ENCODE measurements at places on chromosomes 4 and X. TPM values are rescaled to one million over a fixed set of nuclear protein-coding genes. Genes with fewer than 3 reads are reported as not detected.

DNA sequence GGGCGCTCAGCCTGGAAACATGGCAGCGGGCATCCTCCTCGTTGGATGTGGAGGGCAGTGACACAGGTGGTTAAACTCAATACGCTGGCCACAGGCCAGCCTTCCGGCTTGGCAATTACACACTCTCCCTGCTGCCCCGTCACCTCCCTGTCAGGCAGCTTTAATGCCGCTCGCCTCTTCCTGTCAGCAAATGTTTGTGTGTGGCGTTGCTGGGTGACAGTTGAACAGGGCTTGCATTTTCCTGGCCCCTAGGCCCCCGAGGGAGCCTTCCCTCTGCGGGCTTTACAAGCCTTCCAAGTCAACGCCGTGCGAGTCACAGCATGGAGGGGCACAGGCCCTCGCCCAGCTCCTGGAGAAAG, 620.0 kb downstream of the BCOR start:
- no peaks in the 10 kb centered on the region for H3K27me3 ChIP-seq
- H3K4me3 ChIP-seq: no peak overlapping the region
- no peaks in the 10 kb centered on the region for H3K36me3 ChIP-seq

- H3K36me3 ChIP-seq: no peaks in the 10 kb centered on the region
- DNase-seq: no peak
- no peak overlapping the region for H3K27ac ChIP-seq
Measured at GRCh38 chrX:50881028-50881427, 29.5 kb upstream of the BMP15 start.

DNA sequence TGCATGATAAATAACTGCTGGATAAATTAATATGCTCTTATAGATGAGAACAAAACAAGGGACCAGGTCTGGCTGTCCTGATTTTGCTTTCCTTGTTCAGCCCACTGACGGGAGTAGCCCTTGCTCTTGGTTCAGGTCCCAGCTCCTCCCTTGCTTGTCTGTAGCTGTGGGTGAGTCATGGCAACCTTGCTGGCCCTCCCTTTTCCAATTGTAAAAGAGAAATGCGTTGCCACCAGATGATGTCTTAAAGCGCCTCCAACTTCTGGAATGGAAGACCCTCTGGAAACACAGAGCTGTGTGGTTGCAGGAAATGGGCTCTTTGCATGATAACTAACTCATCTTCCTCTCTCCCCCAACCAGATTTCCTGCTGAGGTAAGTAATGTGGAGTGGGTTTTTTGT, 171.4 kb downstream of the AASDH start:
- H3K4me1 ChIP-seq: peaks cover 23% of the 10 kb centered on the region
- H3K27me3 ChIP-seq: no peaks in the 10 kb centered on the region
- H3K36me3 ChIP-seq: peaks cover 10% of the 10 kb centered on the region
- no peak for DNase-seq
- no peak overlapping the region for H3K4me3 ChIP-seq

INTS12 gene
- 19.1 TPM for total RNA-seq

GRCh38 chr4:108830509-108831244, 67.8 kb upstream of the ETNPPL start:
- peak overlapping the region; percentile 40 for H3K27ac ChIP-seq
- no peaks in the 10 kb centered on the region for H3K27me3 ChIP-seq
- peaks cover 46% of the 10 kb centered on the region for H3K4me1 ChIP-seq

SSX5 gene
- total RNA-seq: not detected

RTL9 gene
- 0.47 TPM for total RNA-seq

GRCh38 chr4:100017637-100018310, 67.7 kb upstream of the H2AZ1 start:
- no peaks in the 10 kb centered on the region for H3K36me3 ChIP-seq
- no peak for DNase-seq
- H3K4me1 ChIP-seq: no peaks in the 10 kb centered on the region
- H3K27ac ChIP-seq: no peak overlapping the region
- no peak overlapping the region for H3K4me3 ChIP-seq

DNA sequence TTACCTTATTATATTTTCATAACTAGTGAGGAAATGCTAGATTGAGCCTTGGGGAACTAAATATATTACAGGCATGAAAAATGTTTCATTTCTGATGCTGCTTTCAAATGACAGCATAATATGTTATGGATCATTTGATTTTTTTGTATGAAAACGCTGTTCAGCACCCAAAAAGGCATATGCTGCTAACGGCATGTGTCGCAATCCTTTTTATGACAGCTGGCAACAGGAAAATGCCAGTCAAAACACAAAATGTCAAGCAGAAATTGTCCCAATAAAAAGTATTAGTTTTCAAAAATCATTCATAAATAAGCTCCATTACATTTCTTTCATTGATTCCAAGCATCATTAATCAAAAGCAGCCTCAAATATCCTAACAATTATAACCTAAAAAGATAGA, 1244.5 kb downstream of the PCDH7 start:
- no peak overlapping the region for H3K4me3 ChIP-seq
- no peak overlapping the region for H3K27ac ChIP-seq
- H3K4me1 ChIP-seq: peaks cover 6% of the 10 kb centered on the region
- H3K36me3 ChIP-seq: no peaks in the 10 kb centered on the region

DUSP21 gene
- not detected for total RNA-seq

BBS7 gene
- total RNA-seq: 19.8 TPM

- peaks cover 2% of the 10 kb centered on the region for H3K36me3 ChIP-seq
- H3K4me1 ChIP-seq: peaks cover 44% of the 10 kb centered on the region
- no peak for DNase-seq
- no peaks in the 10 kb centered on the region for H3K27me3 ChIP-seq
- peak overlapping the region; percentile 90 for H3K27ac ChIP-seq
- H3K4me3 ChIP-seq: no peak overlapping the region
Measured at GRCh38 chr4:141899103-141899502, 262.7 kb downstream of the IL15 start.

- no peaks in the 10 kb centered on the region for H3K27me3 ChIP-seq
- DNase-seq: no peak
- H3K4me3 ChIP-seq: no peak overlapping the region
- no peaks in the 10 kb centered on the region for H3K36me3 ChIP-seq
- peaks cover 30% of the 10 kb centered on the region for H3K4me1 ChIP-seq
Measured at GRCh38 chr4:7207628-7208231, 15.4 kb downstream of the SORCS2 start.

- no peaks in the 10 kb centered on the region for H3K36me3 ChIP-seq
- H3K4me1 ChIP-seq: no peaks in the 10 kb centered on the region
- no peak overlapping the region for H3K27ac ChIP-seq
- H3K4me3 ChIP-seq: no peak overlapping the region
- H3K27me3 ChIP-seq: no peaks in the 10 kb centered on the region
Measured at GRCh38 chr4:102454268-102454667, 46.9 kb upstream of the NFKB1 start.

GRCh38 chr4:113588895-113589668, 172.5 kb downstream of the CAMK2D start:
- H3K27ac ChIP-seq: no peak overlapping the region
- H3K36me3 ChIP-seq: peaks cover 3% of the 10 kb centered on the region
- DNase-seq: no peak
- no peak overlapping the region for H3K4me3 ChIP-seq
- H3K4me1 ChIP-seq: peaks cover 35% of the 10 kb centered on the region

DNA sequence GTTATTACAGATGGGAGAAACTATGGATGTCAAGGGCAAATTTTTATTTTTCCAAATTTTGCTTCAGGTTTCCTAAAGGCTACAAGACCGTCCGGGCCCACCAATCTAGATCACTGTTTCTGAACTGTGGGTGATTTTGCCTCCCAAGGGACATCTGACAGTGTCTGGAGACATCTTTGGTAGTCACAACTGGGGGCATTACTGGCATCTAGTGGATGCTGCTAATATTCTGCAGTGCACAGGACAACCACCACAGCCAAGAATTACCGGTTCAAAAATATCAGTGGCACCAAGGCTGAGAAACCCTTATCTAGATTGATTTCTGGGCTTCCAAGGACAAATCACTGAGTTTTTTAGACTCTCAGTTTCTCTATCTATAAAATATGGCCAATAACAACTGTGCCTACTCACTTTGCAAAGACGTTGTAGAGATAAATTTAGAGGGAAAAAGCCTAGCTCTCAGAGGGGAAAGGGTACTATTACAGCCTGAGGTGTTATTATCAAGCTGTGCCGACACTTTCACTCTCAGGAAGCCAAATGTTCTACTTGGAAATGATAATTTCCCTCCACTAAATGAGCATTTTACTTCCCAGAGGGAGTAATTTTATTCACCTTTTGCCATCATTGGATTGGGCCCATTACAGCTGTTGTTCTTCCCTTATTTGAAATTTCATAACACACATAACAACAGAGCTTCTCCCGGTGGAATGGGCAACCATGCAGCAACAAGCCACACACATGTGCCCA, 442.1 kb downstream of the CENPC start:
- H3K27ac ChIP-seq: no peak overlapping the region
- H3K36me3 ChIP-seq: no peaks in the 10 kb centered on the region
- DNase-seq: no peak
- no peak overlapping the region for H3K4me3 ChIP-seq
- no peaks in the 10 kb centered on the region for H3K27me3 ChIP-seq

CXCL6 gene
- total RNA-seq: 0.20 TPM

BEX1 gene
- 12.2 TPM for total RNA-seq

GRCh38 chr4:84875636-84876371, 90.7 kb downstream of the WDFY3 start:
- peaks cover 26% of the 10 kb centered on the region for H3K4me1 ChIP-seq
- no peaks in the 10 kb centered on the region for H3K27me3 ChIP-seq

EGF gene
- 1.0 TPM for total RNA-seq

DNA sequence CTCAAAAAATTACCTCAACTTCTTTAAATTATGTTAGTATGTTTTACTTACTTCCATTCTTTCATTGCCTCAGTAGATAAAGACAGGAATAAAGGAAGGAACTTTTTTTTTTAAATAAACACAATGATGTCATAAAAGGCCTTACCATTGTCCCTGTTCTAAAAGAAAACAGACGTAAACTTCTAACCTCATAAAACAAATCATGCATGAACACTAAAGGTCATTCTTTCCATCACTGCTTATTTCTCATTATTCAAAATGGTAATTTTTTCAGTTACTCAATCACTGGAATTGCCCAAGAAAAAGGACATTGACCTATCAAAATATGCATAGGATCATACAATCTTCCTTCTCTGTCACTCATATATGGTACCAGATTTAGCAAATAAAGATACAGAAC, 32.2 kb upstream of the ARMCX2 start:
- H3K27ac ChIP-seq: no peak overlapping the region
- no peaks in the 10 kb centered on the region for H3K36me3 ChIP-seq
- no peaks in the 10 kb centered on the region for H3K27me3 ChIP-seq
- no peaks in the 10 kb centered on the region for H3K4me1 ChIP-seq
- DNase-seq: no peak

GRCh38 chr4:120718979-120719566, 203.5 kb downstream of the PRDM5 start:
- H3K27me3 ChIP-seq: no peaks in the 10 kb centered on the region
- peaks cover under 1% of the 10 kb centered on the region for H3K36me3 ChIP-seq
- DNase-seq: no peak

GRCh38 chr4:100367451-100367850, 150.4 kb downstream of the EMCN start:
- no peaks in the 10 kb centered on the region for H3K36me3 ChIP-seq
- DNase-seq: no peak
- H3K4me3 ChIP-seq: no peak overlapping the region
- no peaks in the 10 kb centered on the region for H3K27me3 ChIP-seq
- no peaks in the 10 kb centered on the region for H3K4me1 ChIP-seq
- H3K27ac ChIP-seq: no peak overlapping the region

DNA sequence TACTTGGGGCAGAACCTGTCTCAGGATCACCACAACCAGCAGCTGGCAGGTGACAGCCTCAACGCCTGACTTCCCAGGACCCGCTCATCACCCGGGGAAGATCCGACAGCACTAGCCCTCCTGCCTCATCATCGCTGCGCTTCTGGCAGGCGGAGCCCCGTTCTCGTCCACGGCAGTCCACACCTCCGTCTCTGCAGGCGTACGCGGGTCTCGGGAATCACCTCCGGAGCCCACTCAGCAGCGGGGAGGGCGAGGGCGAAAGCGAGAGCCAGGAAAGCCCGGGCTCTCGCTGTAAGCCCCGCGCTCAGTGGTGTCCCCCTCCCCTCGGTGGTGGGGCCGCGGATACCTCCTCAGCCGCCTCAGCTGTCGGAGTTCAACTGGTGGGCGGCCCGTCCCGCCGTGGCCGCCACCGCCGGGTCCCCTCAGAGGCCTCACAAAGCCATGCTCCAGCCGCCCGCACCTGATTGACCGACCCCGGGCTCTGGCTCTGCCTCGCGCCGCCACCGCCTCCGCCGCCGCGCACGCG, 518 bp upstream of the CNKSR2 start:
- H3K4me3 ChIP-seq: peak overlapping the region; percentile 68
- no peak overlapping the region for H3K27ac ChIP-seq
- H3K4me1 ChIP-seq: peaks cover 11% of the 10 kb centered on the region

GRCh38 chr4:123924536-123924935, 527.9 kb downstream of the SPRY1 start:
- no peak for DNase-seq
- H3K27me3 ChIP-seq: no peaks in the 10 kb centered on the region
- no peak overlapping the region for H3K27ac ChIP-seq
- H3K36me3 ChIP-seq: no peaks in the 10 kb centered on the region
- peaks cover 14% of the 10 kb centered on the region for H3K4me1 ChIP-seq

DNA sequence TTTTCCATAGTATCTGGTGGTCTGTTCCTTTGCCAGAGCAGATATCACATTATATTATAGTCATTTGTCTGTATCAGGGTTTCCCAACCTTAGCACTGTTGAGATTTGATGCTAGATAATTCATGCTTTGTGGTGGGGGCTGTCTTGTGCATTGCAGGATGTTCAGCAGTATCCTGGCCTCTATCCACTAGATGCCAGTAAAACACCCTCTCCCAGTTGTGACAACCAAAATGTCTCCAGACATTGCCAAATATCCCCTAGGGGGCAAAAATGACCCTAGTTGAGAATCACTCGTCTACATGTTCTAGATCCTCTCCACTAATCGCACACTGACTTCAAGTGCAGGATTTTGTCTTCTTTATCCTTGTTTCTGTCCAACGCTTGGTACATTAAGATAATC, 160.8 kb downstream of the FANCB start:
- H3K27ac ChIP-seq: no peak overlapping the region
- no peaks in the 10 kb centered on the region for H3K4me1 ChIP-seq
- H3K4me3 ChIP-seq: no peak overlapping the region

DNA sequence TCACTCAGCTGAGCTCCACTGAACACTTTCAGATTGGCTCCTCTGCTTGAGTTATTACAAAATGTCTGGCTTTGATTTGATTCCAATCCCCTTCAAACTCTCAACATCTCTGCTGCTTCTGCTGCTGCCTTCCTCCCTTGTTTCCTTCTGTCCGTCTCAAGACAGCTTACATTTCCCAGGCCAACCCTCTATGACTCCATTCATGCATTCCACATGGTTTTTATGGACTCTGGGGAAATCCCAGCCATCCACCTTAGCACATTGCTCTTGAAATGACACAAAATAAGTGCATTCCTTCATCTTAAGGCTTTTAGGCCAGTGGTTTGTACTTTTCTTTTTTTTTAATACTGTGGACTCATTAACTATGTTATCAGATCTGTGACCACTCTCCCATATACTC, 68.5 kb upstream of the TMEM164 start:
- H3K4me1 ChIP-seq: peaks cover 9% of the 10 kb centered on the region
- H3K27ac ChIP-seq: peak overlapping the region; percentile 45
- no peak for DNase-seq
- no peak overlapping the region for H3K4me3 ChIP-seq
- no peaks in the 10 kb centered on the region for H3K36me3 ChIP-seq

PLS3 gene
- total RNA-seq: 443 TPM

GPR78 gene
- 3.8 TPM for total RNA-seq

GRCh38 chr4:141425124-141425523, 204.4 kb downstream of the ZNF330 start:
- DNase-seq: no peak
- no peaks in the 10 kb centered on the region for H3K4me1 ChIP-seq
- H3K27ac ChIP-seq: no peak overlapping the region
- H3K27me3 ChIP-seq: peaks cover 5% of the 10 kb centered on the region

- H3K4me3 ChIP-seq: no peak overlapping the region
- no peak for DNase-seq
- H3K27ac ChIP-seq: peak overlapping the region; percentile 90
- no peaks in the 10 kb centered on the region for H3K27me3 ChIP-seq
- H3K4me1 ChIP-seq: peaks cover 49% of the 10 kb centered on the region
Measured at GRCh38 chrX:68894513-68895340, 65.9 kb downstream of the EFNB1 start.

PDCL2 gene
- not detected for total RNA-seq

CENPVL1 gene
- total RNA-seq: 0.31 TPM
